Activated CD8-positive, alpha-beta memory T cell treated with anti-CD3 and anti-CD28 coated beads, Interleukin-2, amount 10 ng/mL, durations not matched to agents 7 days and 5 days (primary cell): ENCODE measurements at places on chromosomes 7 and 10.

GRCh38 chr7:4279216-4279615, 402.9 kb upstream of the FOXK1 start:
- H3K4me3 ChIP-seq, result no peak overlapping the region
- peaks cover 2% of the 10 kb centered on the region for H3K36me3 ChIP-seq
- no peaks in the 10 kb centered on the region for H3K4me1 ChIP-seq
- no peak overlapping the region for H3K27ac ChIP-seq
- no peak for DNase-seq
- H3K27me3 ChIP-seq, result no peaks in the 10 kb centered on the region

DNA sequence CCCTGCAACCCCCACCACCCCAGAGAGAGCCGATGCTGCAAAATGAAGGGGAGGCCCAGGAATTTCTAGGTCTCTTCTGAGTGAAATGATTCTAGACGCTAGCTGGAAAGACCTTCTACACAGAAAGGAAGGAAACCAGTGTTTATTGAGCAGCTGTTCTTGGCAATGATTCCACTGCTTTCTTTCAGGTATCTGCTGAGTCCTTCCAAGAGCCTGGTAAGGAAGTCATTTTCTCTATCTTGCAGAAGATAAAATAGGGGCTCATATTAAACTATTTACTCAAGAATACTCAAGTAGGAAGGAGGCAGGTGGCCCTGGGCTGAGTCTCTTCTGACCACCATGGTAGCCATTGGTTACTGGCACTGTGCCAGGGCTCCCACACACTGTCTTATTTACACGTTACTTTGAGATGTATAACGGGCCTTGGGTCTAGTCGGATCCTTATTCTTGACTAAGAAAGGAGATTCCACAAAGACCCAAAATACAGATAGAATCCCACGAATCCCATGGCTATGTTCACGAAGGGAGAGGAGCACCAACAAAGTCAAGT, 112.1 kb downstream of the GALNT11 start:
- H3K4me1 ChIP-seq, result peaks cover 1% of the 10 kb centered on the region
- H3K4me3 ChIP-seq, result no peak overlapping the region
- peaks cover 33% of the 10 kb centered on the region for H3K36me3 ChIP-seq
- DNase-seq, result no peak
- no peaks in the 10 kb centered on the region for H3K27me3 ChIP-seq

DNA sequence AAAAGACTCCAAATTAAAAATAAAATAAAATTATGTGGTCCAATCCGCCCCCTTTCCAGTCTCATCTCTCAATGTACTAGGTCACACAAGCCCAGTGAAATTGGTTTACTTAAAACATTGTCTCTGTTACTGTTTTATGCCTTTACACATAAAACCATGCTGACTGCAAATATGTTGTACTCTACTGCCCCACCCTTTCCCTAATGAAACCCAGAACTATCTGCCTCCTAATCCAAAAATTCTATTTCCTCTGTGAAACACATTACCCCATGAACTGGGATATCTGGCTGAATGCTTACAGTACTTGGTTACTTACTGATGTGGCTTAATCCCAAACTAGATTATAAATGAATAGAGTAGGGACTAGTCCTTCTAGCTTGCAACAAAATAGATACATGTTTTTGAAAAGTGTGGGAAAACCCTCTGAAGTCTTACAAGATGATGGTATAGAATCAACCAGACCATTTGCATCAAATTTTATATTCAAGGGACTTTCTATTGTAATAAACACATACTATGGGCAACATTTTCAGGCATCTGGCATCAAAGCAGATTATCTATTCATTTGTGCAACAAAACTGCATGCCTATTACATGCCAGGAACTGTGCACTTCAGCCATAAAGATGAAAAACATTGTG, 10.0 kb upstream of the KMT2E start:
- H3K27ac ChIP-seq, result peak overlapping the region; percentile 31
- peaks cover 53% of the 10 kb centered on the region for H3K36me3 ChIP-seq
- DNase-seq, result no peak
- peak overlapping the region; percentile 19 for H3K4me3 ChIP-seq
- peaks cover 75% of the 10 kb centered on the region for H3K4me1 ChIP-seq
- H3K27me3 ChIP-seq, result no peaks in the 10 kb centered on the region

DNA sequence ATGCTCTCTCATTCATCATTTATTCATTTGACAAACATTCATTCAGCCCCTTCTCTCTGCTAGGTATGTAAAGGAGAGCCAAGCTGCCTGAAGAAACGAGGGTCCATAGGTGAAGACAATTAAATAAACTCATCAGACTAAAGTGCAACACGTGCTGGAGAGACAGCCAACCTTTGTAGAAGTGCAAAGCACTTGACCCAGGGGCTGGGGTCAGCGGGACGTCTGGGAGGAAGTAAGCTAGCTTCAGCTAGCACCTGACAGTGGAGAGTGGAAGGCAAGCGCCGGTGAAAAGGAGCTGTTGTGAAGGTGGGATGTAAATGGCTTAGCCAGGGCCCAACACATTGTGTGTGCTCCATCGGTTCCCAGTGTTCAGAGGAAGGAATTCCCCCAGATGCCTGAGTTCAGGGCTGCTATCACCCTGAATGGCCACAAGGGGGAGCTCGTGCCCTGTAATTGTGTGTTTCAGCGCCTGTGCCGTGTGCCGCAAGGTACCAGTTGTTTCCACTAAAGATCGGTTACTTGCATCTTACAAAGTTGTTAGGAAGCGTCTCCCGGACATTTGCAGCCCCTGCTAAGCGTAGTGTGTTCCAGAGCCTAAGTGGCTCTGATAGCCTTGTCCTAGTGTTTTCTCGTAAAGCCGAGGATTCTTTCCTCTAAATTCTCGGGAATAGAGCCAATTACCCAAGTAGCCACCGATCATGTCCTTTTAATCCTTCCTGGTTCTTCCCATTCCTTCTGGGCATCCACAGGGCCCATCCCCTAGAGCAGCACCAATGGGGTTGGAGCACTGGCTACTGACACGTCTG, 30.6 kb downstream of the TLX1 start:
- peaks cover 16% of the 10 kb centered on the region for H3K4me1 ChIP-seq
- peak; percentile 74 for DNase-seq
- no peaks in the 10 kb centered on the region for H3K36me3 ChIP-seq
- H3K4me3 ChIP-seq, result no peak overlapping the region
- H3K27me3 ChIP-seq, result peaks cover 84% of the 10 kb centered on the region

GRCh38 chr7:116810267-116811116, 51.9 kb upstream of the CAPZA2 start:
- no peaks in the 10 kb centered on the region for H3K36me3 ChIP-seq
- DNase-seq, result no peak
- H3K4me3 ChIP-seq, result no peak overlapping the region
- H3K27ac ChIP-seq, result no peak overlapping the region

- H3K27me3 ChIP-seq, result no peaks in the 10 kb centered on the region
- no peak overlapping the region for H3K4me3 ChIP-seq
- H3K27ac ChIP-seq, result no peak overlapping the region
- DNase-seq, result no peak
- no peaks in the 10 kb centered on the region for H3K36me3 ChIP-seq
Observed at GRCh38 chr7:78125884-78126283, 327.3 kb downstream of the PHTF2 start.

- H3K27me3 ChIP-seq, result peaks cover 4% of the 10 kb centered on the region
- DNase-seq, result no peak
- no peaks in the 10 kb centered on the region for H3K4me1 ChIP-seq
- H3K4me3 ChIP-seq, result no peak overlapping the region
- no peak overlapping the region for H3K27ac ChIP-seq
Observed at GRCh38 chr7:42080841-42081586, 156.0 kb downstream of the GLI3 start.

DNA sequence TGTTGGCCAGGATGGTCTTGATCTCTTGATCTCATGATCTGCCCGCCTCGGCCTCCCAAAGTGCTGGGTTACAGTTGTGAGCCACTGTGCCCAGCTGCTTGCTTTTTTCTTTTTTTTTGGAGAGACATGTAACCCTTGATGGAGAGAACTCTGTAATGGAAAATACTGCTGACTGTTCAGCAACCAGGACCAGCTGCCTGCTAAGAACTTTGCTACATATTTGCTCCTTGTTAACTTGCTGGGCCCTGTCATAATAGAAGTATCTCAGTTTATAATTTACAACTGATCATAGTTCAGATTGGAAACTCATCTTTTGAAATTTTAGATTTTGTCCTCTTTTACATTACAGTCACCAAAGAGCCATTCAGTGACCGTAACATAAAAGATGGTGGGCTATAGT, 34.9 kb downstream of the TASOR2 start:
- H3K36me3 ChIP-seq, result peaks cover 21% of the 10 kb centered on the region
- H3K27ac ChIP-seq, result no peak overlapping the region
- H3K27me3 ChIP-seq, result no peaks in the 10 kb centered on the region
- H3K4me3 ChIP-seq, result no peak overlapping the region
- H3K4me1 ChIP-seq, result peaks cover 15% of the 10 kb centered on the region

DNA sequence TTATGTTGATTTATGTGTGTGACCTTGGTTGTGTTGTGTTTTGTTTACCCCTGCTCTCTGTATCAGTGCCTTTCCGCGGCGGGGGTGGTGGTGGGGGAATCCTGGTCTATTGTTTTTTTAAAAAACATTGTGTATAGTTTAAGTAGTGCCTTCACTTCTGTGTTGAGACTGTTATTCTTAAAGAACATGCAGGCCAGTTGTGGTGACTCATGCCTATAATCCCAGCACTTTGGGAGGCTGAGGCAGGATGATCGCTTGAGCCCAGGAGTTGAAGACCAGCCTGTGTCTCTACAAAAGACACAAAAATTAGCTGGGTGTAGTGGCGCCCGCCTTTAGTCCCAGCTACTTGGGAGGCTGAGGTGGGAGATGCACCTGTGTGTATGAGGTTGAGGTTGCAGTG, 429.0 kb upstream of the LRGUK start:
- no peaks in the 10 kb centered on the region for H3K27me3 ChIP-seq
- no peaks in the 10 kb centered on the region for H3K36me3 ChIP-seq
- H3K4me3 ChIP-seq, result no peak overlapping the region
- no peak for DNase-seq
- H3K4me1 ChIP-seq, result peaks cover 1% of the 10 kb centered on the region

GRCh38 chr7:5758286-5758685, 23.2 kb downstream of the RNF216 start:
- peaks cover 20% of the 10 kb centered on the region for H3K36me3 ChIP-seq
- no peaks in the 10 kb centered on the region for H3K27me3 ChIP-seq
- peaks cover 5% of the 10 kb centered on the region for H3K4me1 ChIP-seq
- H3K4me3 ChIP-seq, result no peak overlapping the region

- no peak for DNase-seq
- H3K4me1 ChIP-seq, result peaks cover 3% of the 10 kb centered on the region
- no peaks in the 10 kb centered on the region for H3K27me3 ChIP-seq
Observed at GRCh38 chr7:2022737-2023250, 210.0 kb downstream of the MAD1L1 start.

- no peak for DNase-seq
- H3K4me3 ChIP-seq, result no peak overlapping the region
- H3K36me3 ChIP-seq, result no peaks in the 10 kb centered on the region
- H3K27me3 ChIP-seq, result no peaks in the 10 kb centered on the region
- H3K4me1 ChIP-seq, result no peaks in the 10 kb centered on the region
- H3K27ac ChIP-seq, result no peak overlapping the region
Observed at GRCh38 chr7:45979275-45980180, 58.5 kb upstream of the IGFBP3 start.

- peaks cover 6% of the 10 kb centered on the region for H3K4me1 ChIP-seq
- no peak overlapping the region for H3K4me3 ChIP-seq
Observed at GRCh38 chr7:150412518-150413488, 33.7 kb downstream of the ZNF775 start.

GRCh38 chr10:17476073-17476472, 21.7 kb upstream of the ST8SIA6 start:
- H3K36me3 ChIP-seq, result no peaks in the 10 kb centered on the region
- no peak overlapping the region for H3K27ac ChIP-seq
- H3K4me1 ChIP-seq, result peaks cover 3% of the 10 kb centered on the region
- DNase-seq, result no peak
- no peak overlapping the region for H3K4me3 ChIP-seq

- no peak overlapping the region for H3K27ac ChIP-seq
- no peak for DNase-seq
- peaks cover 11% of the 10 kb centered on the region for H3K36me3 ChIP-seq
- H3K27me3 ChIP-seq, result no peaks in the 10 kb centered on the region
- H3K4me3 ChIP-seq, result no peak overlapping the region
Observed at GRCh38 chr10:102549549-102549948, 45.8 kb downstream of the SUFU start.

GRCh38 chr10:101467286-101467770, 113.4 kb downstream of the BTRC start:
- peaks cover 6% of the 10 kb centered on the region for H3K4me1 ChIP-seq
- H3K4me3 ChIP-seq, result no peak overlapping the region
- no peaks in the 10 kb centered on the region for H3K36me3 ChIP-seq
- H3K27me3 ChIP-seq, result no peaks in the 10 kb centered on the region

- H3K4me3 ChIP-seq, result no peak overlapping the region
- no peak overlapping the region for H3K27ac ChIP-seq
- peaks cover 51% of the 10 kb centered on the region for H3K36me3 ChIP-seq
- DNase-seq, result no peak
- H3K4me1 ChIP-seq, result no peaks in the 10 kb centered on the region
Observed at GRCh38 chr10:13329565-13329964, 18.5 kb downstream of the SEPHS1 start.

DNA sequence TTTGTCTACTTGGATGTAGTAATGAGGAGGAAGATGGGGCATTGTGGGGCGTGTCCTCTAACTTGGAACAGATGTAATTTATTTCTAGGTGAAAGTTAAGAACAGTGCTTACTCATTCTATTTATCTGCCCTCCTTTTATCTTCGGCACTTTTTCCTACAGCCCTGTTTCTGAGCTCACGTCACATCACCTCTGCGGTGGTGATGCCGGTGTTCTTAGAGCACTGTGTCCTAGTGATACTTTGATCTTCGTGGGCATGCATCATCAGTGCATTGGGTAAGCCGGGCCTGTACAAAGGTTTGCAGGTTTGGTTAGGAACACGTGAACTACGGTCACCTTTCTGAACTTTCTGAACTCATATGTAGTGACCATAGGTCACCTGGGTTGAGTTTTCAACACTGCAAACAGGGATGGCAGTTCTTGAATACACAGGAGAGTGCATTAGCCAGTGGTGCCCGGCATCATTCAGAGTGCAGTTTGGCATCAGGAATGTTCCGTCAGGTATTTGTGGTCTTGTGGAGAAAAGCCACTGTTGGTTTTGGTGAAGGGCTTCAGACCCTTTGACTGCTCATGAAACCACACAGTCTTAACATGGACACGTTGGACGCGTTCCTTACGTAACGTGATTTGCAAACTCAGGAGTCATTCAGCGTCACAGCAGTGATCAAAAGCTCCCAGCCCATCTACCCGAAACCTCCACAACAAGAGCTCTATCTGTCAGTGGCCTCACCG, 5.6 kb downstream of the POR start:
- no peak overlapping the region for H3K27ac ChIP-seq
- no peak for DNase-seq
- H3K27me3 ChIP-seq, result no peaks in the 10 kb centered on the region
- no peak overlapping the region for H3K4me3 ChIP-seq
- H3K36me3 ChIP-seq, result peaks cover 3% of the 10 kb centered on the region
- H3K4me1 ChIP-seq, result peaks cover 14% of the 10 kb centered on the region
